ENCODE measurements at places on chromosomes 13 and 19.
A peak's percentile ranks its signal among the peaks of the same experiment; 100 is the strongest.

GRCh38 chr13:91405240-91405639 is 6.8 kb downstream of the GPC5 start:
- no peak for DNase-seq

DNA sequence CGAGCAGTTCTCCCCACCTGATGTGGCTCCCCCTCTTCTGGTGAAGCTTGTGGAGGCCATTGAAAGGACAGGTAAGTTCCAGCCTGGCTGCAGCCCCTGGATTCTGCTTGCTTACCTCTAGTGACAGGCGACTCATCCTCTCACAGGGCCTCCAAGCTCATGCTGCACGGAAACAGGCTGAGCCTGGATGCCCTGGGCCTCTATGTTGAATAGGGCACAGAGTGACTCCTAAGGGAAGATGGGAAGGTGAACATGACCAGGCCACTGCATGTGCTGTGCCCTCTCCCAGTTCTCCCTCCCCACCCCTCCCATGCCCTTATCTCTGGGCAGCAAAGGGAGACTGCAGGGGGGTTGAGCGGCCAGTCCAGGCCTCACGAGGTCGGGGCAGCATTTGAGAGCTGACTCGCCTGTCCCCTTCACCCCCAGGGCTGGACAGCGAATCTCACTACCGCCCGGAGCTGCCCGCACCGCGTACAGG is 7.6 kb downstream of the PIK3R2 start:
- DNase-seq, result no peak

- no peak for DNase-seq
Observed at GRCh38 chr19:46428239-46429135, at the start of gene PNMA8C. TSS of gene PNMA8C (minus strand) at chr19:46428936. CDS start at chr19:46428359, 577 bp downstream.

DNA sequence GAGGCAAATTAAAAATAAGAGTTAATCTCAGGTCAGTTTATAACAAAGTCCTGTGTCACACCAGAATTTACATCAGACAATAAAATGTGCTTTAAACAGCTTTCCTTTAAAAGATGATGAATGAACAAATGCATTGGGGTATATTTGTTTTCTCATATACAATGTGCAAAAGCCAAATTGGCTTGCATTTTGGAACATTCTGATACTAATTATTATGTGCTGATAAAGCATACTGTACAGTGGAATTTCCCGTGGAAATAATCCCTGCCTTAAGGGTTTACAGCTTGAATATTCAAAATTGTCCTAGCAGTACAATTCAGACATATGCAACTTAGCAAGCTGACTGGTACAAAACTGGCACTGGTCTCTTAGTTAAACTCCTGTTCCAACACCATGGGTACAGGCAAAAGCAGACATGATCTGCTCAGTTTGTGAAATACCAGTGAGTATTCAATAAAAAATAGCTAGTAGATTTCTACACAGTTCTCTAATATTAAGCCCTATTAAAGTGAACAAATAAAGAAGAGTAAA is 373.4 kb downstream of the SLITRK1 start:
- DNase-seq, result no peak

DNA sequence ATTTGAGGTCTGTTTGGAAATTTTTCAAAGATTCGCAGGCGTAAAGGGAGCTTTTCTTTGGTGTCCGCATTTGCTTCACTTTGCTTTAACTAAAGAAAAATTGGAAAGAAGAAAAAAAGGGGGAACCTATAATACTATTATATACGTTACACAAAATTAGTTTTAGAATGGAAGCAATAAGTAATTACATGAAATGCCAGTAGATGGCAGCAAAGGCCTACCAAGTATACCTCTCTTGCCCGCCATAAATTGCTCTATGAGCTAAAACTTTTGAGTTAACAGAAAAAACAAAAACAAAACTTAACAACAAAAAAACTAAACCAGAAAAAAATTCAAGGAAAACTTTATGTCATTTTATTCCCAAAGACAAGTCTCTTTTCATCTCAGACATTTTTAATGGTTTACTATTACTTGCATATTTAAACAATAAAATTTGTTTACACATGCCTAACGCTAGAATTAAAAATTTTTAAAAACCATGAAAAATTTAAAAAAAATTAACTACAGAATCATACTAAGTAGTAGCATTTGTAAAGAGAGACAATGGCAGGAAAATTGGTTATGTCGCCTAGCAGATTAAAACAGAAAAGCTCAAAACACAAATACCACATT is 271.4 kb downstream of the NALCN start:
- no peak for DNase-seq

- DNase-seq, result no peak
Observed at GRCh38 chr19:45717983-45718650, 12.6 kb downstream of the FBXO46 start.

GRCh38 chr13:70856711-70857110 is 748.5 kb upstream of the KLHL1 start:
- DNase-seq, result no peak

DNA sequence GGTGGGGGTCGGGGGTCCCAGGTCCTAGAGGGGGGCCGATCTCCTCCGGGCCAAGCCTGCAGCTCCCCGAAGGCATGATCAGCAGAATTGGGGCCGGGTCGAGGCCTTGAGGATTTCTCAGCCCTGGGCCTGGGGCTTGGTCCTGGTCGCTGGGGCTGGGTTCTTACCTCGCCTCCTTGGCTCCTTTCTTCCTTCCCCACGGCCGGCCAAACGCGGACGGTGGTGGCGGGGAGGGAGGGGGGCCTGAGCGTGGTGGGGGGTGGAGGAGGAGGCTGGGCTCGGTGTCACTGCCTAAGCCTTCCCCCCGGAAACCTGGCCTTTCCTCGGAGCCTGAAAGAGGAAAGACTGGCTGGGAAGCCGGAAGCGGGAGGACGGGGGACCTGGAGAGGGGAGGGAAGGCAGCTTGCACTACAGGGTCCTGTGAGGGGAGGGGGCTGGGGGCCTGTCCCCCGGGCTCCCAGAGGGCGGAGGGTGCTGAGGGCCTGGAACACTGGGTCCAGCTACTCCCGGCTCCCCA is at the start of gene ZNF579:
TSS of gene ZNF579 (minus strand) at position 221 of the 517 bp plus-strand sequence. CDS start 1,209 bp downstream, outside the sequence.
- DNase-seq, result peak; percentile 62

- no peak for DNase-seq
Observed at GRCh38 chr19:17642656-17643055, 45.5 kb downstream of the UNC13A start.

- no peak for DNase-seq
Observed at GRCh38 chr13:40874138-40874779, 84.8 kb downstream of the SLC25A15 start.

- DNase-seq, result no peak
Observed at GRCh38 chr13:101792189-101792588, 339.7 kb downstream of the ITGBL1 start.
